ENCODE measurements at places on chromosomes 3 and 15. TPM values are rescaled to one million over a fixed set of nuclear protein-coding genes. Genes with fewer than 3 reads are reported as not detected.

SLC51A gene
- total RNA-seq = not detected

RETNLB gene
- not detected for total RNA-seq

ADGRG7 gene
- not detected for total RNA-seq

IL20RB gene
- 0.33 TPM for total RNA-seq

SLC28A1 gene
- total RNA-seq = not detected

ITGB5 gene
- total RNA-seq = 88.8 TPM

CCDC9B gene
- 15.2 TPM for total RNA-seq

CCR8 gene
- total RNA-seq = not detected

CP gene
- total RNA-seq = under 0.01 TPM

RGMA gene
- total RNA-seq = 0.10 TPM

MUSTN1 gene
- total RNA-seq = not detected

SENP8 gene
- 1.3 TPM for total RNA-seq

C3orf33 gene
- 1.4 TPM for total RNA-seq

PLCH1 gene
- 0.33 TPM for total RNA-seq

SPSB4 gene
- not detected for total RNA-seq

ARID3B gene
- 4.9 TPM for total RNA-seq

VGLL3 gene
- total RNA-seq = 1.6 TPM

CHRNA5 gene
- 6.9 TPM for total RNA-seq

CLPX gene
- total RNA-seq = 54.5 TPM

ATP13A4 gene
- under 0.01 TPM for total RNA-seq

SLC38A3 gene
- not detected for total RNA-seq

TERC gene
- total RNA-seq = 245 TPM

Measured in vein endothelial cell (primary cell).